ENCODE measurements at places on chromosomes 4 and X. TPM values are rescaled to one million over a fixed set of nuclear protein-coding genes. Genes with fewer than 3 reads are reported as not detected.

GRCh38 chr4:89625599-89626293 lies 211.2 kb downstream of the SNCA start:
- no peak for DNase-seq

GRCh38 chrX:38768079-38768478 lies 33.2 kb upstream of the MID1IP1 start:
- DNase-seq, result no peak

The GPC3 gene
- total RNA-seq, result 81.0 TPM

The TNIP3 gene
- not detected for total RNA-seq

The TEC gene
- 2.0 TPM for total RNA-seq

DNA sequence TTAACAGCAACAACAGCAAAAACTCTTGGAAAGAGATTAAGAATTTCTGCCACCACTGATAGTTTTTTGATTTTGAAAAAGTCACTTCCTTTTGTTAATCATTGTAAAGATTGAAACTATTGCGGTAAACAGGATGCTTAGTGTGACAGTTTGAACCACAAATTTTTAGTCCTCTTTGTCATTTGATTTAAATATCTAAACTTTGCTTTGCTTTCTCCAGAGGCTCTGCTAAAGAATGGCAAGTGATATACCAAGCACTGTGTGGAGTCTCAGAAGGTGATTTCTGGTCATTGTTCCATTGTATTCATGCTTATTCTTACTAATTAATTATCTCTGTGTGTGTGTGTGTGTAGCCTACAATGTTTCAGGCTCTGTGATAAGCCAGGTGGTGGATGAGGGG lies 155.6 kb downstream of the BMPR1B start:
- no peak for DNase-seq

The ARHGAP24 gene
- 4.5 TPM for total RNA-seq

- no peak for DNase-seq
These were observed 97.0 kb downstream of the AGTR2 start for GRCh38 chrX:116267511-116268040.

DNA sequence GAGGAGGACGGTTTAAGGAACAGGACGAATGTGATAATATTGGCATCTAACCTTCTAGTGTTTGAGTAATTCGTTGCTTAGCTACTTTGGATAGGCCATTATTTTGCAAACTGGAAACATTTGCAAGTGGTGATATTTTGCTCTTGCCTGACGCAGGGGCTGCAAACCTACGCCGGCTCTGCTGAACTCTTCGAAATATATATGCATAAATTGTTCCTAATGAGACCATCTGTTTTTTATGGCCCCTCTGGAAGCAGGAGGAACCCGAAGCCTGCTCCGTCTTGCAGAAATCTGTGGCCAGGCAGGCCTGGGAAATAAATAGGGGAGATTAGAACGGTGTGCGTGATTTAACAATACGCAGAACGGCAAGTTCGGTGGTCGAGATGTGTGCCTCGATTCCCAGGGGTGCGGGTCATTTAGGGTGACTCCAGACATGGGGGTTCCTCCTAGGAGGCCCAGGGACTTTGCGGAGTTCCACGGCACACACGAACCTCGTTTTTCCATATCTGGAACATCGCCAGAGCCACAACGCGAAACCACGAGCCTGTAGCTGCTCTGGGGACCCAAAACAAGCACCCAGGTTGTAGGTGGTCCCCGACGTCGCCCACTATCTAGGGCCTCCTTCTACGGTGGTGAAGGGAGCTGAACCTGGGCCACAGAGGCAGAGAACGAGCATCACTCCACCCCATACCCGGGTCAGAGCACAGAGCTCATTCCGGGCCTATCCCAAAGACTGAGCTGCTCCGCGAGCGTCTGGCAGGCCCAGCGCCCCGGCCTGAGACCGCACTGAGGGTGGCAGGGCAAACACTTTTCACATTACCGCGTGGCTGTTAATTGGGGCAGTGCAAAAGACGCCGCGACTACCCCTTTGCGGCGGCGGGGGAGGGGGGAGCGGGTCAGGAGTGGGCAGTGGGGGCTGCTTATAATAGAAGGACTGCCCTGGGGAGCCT lies 89.7 kb downstream of the BCOR start:
- DNase-seq, result peak; percentile 78

DNA sequence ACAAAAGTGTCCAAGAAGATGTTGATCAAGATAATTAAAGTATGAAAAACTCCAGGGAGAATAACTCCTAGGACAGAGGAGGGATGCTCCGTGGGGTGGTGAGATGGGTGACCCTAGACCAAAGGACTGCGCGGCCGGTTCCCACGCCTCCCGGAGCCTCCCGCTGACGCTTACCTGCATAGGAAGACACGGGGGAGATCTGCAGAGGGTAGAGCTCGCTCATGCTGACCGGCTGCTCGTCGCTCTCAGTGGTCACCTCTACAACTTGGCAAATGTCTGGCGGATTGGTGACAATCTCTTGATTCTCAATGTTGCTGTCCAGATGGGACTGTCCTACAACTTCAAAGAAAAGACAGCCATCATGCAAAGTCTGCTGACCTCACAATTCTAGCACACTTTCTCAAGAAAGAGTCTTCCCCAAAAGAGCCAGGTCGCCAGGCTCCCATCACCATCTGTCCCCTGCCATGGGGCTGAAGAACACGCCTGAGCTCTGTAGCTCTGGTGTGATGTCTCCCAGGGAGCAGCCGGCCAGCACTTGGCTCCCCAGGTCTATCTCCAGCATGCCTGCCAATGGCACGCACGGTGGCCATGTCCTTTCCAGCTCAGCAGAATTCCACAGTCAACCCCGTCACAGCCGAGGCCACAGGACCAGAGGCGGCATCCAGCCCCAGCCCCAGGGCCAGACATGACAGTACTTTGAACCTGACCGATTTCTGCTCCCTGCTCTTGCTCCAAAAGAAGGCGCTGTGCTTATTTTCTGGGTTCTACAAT lies 75.4 kb downstream of the IRF2 start:
- no peak for DNase-seq

DNA sequence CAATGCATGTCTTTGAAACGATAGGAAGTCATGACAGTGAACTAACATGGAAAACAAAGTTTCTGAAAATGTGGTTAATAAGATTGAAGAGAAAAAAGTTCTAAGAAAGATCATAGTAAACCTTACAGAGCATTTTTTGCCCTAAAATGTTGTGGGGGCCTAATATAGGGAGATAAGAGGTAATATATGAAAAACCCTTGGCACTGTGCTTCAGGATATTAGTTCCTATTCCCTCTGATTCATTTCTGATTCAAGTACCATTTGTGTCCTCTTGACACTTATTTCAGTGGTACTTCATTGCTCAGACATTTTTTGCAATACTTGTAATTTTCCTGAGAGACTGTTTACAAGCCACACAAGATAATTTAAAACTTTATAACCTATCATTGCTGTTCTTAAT lies 35.1 kb downstream of the PAQR3 start:
- no peak for DNase-seq

DNA sequence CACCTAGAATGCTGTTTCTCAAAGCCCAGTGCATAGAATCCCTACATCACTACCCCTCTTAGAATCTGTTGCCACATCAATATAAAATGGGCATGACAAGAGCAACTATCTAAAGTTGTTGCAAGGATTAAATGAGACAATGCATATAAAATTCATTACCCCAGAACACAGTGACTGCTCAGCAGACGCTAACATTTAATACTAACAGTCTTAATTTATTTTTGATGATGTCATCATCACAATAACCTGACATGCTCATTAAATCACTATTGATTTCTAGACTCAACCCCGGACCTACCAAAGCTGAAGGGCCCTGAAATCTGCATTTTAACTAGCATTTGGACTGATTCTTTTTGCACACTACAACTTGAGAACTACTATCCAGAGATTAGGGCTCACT lies 3.9 kb downstream of the ARSJ start:
- no peak for DNase-seq

- DNase-seq, result peak; percentile 8
These were observed 72.5 kb downstream of the YIPF7 start for GRCh38 chr4:44578954-44579353.

The RTL3 gene
- total RNA-seq, result not detected

The NPY1R gene
- 1.7 TPM for total RNA-seq

- DNase-seq, result no peak
These were observed 1.7 kb downstream of the EGFL6 start for GRCh38 chrX:13571136-13571535.

The PNPLA4 gene
- 25.0 TPM for total RNA-seq

The MMRN1 gene
- total RNA-seq, result not detected

The VCX gene
- total RNA-seq, result not detected

GRCh38 chrX:79371101-79371500 lies 4.0 kb upstream of the ITM2A start:
- DNase-seq, result no peak

DNA sequence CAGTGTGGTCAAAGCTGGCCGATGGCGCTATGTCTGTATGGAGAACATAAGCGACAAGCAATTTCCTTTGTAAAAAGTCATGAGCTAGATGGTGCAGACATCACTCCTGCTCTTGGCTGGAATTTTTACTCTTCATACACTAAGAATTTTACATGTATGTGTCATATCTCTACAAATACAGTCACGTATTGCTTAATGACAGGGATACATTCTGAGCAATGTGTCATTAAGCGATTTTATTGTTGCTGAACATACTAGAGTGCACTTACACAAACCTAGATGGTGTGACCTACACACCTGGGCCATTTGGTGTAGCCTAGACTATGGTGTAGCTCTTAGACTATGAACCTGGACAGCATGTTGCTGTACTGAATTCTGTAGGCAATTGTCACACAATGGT lies 185.4 kb downstream of the SOWAHB start:
- no peak for DNase-seq

The LRIT3 gene
- 0.07 TPM for total RNA-seq

The DUSP9 gene
- 3.3 TPM for total RNA-seq

The TXK gene
- total RNA-seq, result not detected
